ENCODE measurements at places on chromosomes 6 and 20.

GRCh38 chr20:53660947-53661381, 67.3 kb upstream of the ZNF217 start:
- no peak for DNase-seq

GRCh38 chr6:63660757-63661156, 25.2 kb downstream of the PHF3 start:
- no peak for DNase-seq

GRCh38 chr20:54220722-54221121, 12.8 kb downstream of the PFDN4 start:
- DNase-seq, result no peak

GRCh38 chr20:63889241-63890200, 5.4 kb upstream of the DNAJC5 start:
- no peak for DNase-seq

- no peak for DNase-seq
Measured at GRCh38 chr6:77455271-77455670, 8.0 kb downstream of the HTR1B start.

GRCh38 chr20:33668466-33669155, 1.9 kb downstream of the ACTL10 start:
- DNase-seq, result no peak

GRCh38 chr6:34389034-34389433, 3.4 kb downstream of the NUDT3 start:
- DNase-seq, result no peak

DNA sequence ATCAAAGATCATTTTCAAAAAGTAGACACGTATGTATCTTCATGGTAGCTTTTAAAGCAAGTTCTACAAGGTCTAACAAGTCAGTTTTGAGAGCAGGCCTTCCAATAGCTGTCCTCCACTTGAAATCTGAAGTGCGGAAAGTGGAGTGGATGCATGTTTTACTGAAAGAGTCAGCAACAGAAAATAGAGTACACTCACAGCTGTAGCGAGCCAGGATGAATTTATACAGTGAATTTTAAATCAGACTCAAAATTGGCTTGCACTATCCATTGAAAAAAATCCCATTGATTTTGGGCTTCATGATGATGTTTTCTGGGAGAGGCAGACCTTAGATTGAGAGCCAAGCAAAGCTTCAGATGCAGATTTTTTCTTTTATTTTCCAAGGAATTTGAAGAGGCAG, 80.6 kb downstream of the GJA10 start:
- DNase-seq, result no peak

GRCh38 chr20:12617076-12617475, 391.7 kb upstream of the SPTLC3 start:
- no peak for DNase-seq

GRCh38 chr6:65627015-65627414, 80.0 kb downstream of the EYS start:
- no peak for DNase-seq

GRCh38 chr6:11163932-11164331, 52.4 kb upstream of the ERVFRD-1 start:
- DNase-seq, result no peak

Measured in stimulated activated CD4-positive, alpha-beta T cell treated with anti-CD3 and anti-CD28 coated beads, Interleukin-1b, Interleukin-23, amount 100 ng/mL, for 1 hour (primary cell).